ENCODE measurements at places on chromosomes 3 and 15.

DNA sequence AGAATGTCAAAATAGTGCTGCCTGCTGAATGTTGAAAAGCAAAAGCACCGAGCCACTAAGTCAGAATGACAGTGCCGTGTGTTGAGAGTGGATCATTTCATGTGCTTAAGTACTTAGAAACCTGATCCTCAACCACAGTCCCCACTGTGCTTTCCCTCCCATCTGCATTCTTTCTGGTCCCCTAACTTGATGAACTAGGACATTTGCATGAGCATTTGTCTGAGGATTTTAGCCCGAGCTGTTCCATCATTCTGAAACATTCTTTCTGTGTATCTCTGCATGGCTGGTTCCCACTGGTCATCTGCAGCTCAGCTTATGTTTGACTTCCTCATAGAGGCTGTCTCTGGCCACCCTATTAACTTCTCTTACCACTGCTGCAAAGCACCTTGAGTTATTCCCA is 42.0 kb downstream of the SST start:
- no peak for DNase-seq
- H3K4me1 ChIP-seq = no peaks in the 10 kb centered on the region
- no peak overlapping the region for H3K27ac ChIP-seq
- peaks cover 39% of the 10 kb centered on the region for H3K27me3 ChIP-seq

DNA sequence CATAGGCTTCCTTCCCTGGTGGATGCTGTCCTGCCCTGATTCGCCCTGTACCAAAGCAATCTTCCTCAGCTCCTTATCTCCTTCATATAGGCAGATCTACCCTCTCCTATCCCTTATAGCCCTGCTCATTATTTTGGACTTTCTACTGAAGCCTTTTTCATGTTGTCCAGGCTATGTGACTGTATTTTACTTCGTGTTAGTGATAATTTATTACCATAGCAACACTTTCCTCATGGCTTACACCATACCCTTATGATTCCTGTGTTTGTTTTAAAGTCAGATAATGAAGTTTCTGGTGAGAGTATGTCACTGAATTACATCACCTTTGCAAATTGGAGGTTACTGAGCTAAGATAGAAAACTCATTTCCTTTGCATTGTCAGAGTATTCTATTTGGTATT is 352.6 kb downstream of the NLGN1 start:
- no peaks in the 10 kb centered on the region for H3K36me3 ChIP-seq
- H3K27me3 ChIP-seq = no peaks in the 10 kb centered on the region
- H3K27ac ChIP-seq = no peak overlapping the region
- H3K4me1 ChIP-seq = no peaks in the 10 kb centered on the region
- H3K4me3 ChIP-seq = no peak overlapping the region

GRCh38 chr3:106811376-106811775 is 565.9 kb upstream of the CCDC54 start:
- no peaks in the 10 kb centered on the region for H3K4me1 ChIP-seq
- DNase-seq = no peak
- no peak overlapping the region for H3K27ac ChIP-seq
- no peak overlapping the region for H3K4me3 ChIP-seq

DNA sequence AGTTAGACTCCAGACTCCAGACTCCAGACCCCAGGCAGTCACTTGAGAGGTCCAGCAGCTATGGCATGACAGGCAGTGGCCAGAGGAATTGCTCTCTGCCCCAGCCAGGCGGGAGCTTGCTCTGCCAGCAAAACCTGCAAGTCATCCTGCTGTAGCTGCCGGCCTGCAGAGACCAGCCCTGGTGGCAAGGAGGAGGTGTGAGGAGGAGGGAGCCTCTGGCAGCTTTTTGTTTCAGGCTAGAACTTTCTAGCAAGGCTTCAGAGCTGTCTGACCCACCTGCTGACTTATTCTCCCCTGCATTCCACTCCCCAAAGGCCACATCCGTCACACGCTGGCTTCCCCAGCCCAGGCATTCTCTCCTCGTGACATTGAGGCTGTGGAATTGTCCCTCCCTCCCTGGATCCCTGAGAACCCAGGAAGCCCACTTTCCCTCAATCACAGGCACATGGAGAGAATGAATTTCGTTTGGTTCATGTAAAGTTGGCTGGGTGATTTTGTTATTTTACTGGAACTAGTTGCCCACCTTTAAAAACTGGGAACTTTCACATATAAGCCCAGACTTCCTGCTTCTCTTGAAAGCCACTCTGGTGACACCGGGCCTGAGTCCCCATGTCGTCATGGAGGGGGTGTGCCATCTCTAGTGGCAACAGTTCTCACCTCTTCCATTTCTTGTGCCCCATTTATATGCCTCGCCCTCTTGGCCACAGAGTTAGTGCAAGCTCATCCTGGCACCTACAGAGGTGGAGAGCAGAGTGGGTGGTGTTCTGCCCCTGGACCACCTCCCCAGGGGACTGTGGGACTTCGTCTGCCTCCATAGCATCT is 82.7 kb downstream of the ABHD5 start:
- no peaks in the 10 kb centered on the region for H3K27me3 ChIP-seq
- peak; percentile 65 for DNase-seq
- H3K36me3 ChIP-seq = no peaks in the 10 kb centered on the region
- peak overlapping the region; percentile 58 for H3K27ac ChIP-seq

DNA sequence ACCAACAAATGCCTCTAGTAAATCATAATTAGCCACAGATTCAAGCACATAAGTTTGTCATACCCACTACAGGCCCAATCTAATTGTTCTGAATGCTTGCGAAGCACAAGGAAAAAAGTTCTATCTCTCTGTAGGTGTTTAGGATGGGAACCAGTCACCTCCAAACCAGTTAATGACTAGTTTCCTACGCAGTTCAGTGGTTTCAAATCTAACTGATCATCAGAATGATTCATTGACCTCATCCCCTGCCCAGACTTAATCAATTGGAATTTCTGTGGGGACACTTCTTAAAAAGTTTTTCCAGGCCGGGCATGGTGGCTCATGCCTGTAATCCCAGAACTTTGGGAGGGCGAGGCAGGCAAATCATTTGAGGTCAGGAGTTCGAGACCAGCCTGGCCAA is 24.3 kb upstream of the MASP1 start:
- H3K4me1 ChIP-seq = no peaks in the 10 kb centered on the region
- no peak overlapping the region for H3K4me3 ChIP-seq
- H3K27ac ChIP-seq = no peak overlapping the region
- no peak for DNase-seq

DNA sequence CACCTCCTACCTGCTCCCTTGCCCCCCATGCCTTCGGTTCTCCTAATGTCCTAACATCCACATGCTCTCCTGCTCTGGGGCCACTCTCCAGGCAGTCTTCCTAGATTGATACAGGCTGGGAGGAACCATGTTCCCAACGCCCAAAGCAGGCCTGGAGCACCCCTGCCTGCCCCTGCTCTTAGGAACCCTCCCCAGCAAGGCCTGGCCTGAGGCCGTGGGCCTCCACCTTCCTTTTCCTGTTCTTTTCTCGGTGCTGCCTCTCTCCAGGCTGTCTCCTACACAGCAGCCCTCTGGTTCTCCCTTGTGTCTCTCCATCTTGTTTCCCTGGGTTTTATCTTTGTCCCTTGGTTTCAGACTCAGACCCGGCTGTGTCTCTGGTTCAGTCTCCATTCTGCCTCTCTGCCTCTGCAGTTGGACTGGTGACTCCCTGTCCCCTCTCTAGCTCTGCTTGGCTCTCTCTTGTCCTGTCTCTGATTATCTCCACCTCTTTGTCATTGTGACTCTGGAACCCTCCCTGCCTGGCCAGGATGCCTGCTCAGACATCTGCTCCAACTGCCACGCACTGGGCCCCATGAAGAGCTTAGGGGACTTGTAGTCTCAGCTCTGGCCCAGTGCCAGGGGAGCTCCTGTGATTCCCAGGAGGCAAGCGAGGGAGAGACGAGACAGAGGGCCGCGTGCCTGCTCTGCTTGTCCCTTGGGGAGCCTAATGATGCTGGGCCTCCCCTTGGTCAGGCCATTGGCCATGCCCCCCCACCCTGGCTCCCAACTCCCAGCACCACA is 26.0 kb upstream of the RPL29 start:
- no peak overlapping the region for H3K27ac ChIP-seq
- no peaks in the 10 kb centered on the region for H3K36me3 ChIP-seq
- H3K4me1 ChIP-seq = no peaks in the 10 kb centered on the region
- no peaks in the 10 kb centered on the region for H3K27me3 ChIP-seq
- DNase-seq = no peak
- H3K4me3 ChIP-seq = no peak overlapping the region

DNA sequence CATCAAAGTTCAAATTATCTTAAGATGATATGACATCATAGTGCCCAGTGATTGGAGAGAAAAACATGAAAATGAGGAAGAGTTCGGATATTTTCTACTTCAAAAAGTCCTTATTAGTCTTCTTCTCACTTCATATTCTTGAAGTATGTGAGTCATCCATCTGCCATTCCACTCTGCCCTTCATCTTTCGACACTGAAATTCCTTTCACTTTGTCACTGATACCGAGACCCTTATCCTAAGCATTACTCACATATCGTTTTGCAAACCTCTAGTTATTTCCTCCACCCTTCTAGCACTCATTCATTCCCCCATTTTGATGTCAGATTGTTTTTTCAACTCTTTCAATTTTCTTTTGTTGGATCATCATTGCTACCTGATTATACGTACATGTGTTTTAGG is 4.0 kb downstream of the OR5H14 start:
- no peaks in the 10 kb centered on the region for H3K27me3 ChIP-seq
- H3K27ac ChIP-seq = peak overlapping the region; percentile 7
- no peaks in the 10 kb centered on the region for H3K36me3 ChIP-seq
- peak; percentile 12 for DNase-seq
- 0 out of 2 replicates have a peak overlapping the region, but pooled peaks have one; percentile 1 for H3K4me3 ChIP-seq

DNA sequence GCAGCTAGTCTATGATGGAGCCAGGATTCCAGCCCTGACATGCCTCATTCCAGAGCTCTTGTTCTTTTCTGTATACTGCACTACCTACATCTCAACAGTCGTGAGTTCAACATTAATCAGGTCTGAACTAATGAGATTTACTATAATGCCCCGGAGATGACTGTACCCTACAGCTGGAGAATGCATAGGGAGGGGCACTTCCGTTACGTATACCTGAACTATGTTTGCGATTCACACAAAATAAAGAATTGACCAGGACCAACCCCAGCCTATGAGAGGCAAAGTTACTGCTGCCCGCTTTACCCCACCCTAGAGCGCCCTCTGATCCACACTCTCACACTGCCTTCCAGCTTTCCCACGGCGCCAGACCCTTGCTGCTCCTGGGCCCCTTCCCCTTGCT is 97.0 kb downstream of the IGF2BP2 start:
- H3K27ac ChIP-seq = peak overlapping the region; percentile 89
- no peaks in the 10 kb centered on the region for H3K27me3 ChIP-seq
- DNase-seq = no peak
- H3K36me3 ChIP-seq = 0 out of 2 replicates have a peak, but pooled peaks cover 9% of the 10 kb centered on the region
- H3K4me1 ChIP-seq = peaks cover 53% of the 10 kb centered on the region

- no peaks in the 10 kb centered on the region for H3K36me3 ChIP-seq
- no peak overlapping the region for H3K27ac ChIP-seq
- no peaks in the 10 kb centered on the region for H3K27me3 ChIP-seq
- H3K4me3 ChIP-seq = no peak overlapping the region
Measured at GRCh38 chr3:188861842-188862744, 309.7 kb upstream of the TPRG1 start.

DNA sequence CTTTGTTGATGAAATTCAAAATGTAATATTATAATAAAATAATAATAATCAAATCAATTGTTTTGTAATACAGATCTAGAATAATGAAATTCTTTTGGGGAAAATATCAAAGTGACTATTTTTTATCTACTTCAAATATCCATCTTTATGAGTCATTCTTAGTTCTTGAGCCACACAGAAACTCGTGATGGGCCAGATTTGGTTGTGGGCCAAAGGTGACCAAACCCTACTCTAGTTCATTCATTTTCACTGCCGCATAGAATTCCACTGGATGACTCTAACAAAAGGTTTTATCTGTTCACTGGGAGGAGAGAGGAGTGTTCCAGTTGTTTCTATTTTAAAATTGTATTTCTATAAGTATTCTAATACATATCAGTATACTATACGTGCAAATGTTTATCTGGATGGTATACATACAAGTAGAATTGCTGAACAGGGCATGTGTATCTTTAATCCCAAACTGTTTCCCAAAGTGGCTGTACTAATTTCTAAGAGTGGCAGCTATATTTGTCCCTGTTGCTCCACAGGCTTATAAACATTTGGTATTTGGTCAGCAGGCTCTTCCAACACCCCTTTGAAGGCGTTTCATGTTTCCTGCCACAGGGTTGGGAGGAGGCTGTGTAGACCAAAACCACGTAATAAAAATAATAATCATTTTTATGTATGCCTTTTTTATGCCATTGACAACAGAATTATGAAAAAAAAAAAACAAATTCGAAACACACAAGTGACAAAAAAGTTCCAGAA is 7.3 kb upstream of the RTP3 start:
- H3K4me3 ChIP-seq = no peak overlapping the region
- DNase-seq = no peak
- no peak overlapping the region for H3K27ac ChIP-seq
- no peaks in the 10 kb centered on the region for H3K27me3 ChIP-seq
- H3K36me3 ChIP-seq = no peaks in the 10 kb centered on the region
- H3K4me1 ChIP-seq = 0 out of 2 replicates have a peak, but pooled peaks cover 4% of the 10 kb centered on the region

DNA sequence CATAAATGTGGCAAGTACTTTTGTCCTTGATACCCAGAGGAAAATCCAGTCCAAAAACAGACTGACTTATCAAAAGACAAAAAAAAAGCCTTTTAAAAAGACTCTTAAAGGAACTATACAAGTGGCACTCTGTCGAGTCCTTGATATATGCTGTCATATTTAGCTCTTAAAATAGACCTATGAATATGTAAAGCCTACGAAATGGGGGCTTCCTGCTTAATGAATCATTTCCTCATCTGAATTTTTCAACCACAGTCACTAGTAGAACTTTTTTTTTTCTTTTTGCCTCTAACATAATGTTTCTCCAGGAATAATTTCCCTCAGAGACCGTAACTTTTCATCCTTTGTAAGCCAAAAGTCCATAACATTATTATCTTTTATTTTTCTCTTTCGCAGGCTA is 95.8 kb downstream of the P3H2 start:
- H3K4me3 ChIP-seq = no peak overlapping the region
- no peaks in the 10 kb centered on the region for H3K36me3 ChIP-seq
- H3K27ac ChIP-seq = no peak overlapping the region
- no peaks in the 10 kb centered on the region for H3K27me3 ChIP-seq
- no peaks in the 10 kb centered on the region for H3K4me1 ChIP-seq

GRCh38 chr3:30547716-30548115 is 58.7 kb upstream of the TGFBR2 start:
- no peak overlapping the region for H3K4me3 ChIP-seq
- DNase-seq = no peak
- H3K27me3 ChIP-seq = no peaks in the 10 kb centered on the region
- H3K36me3 ChIP-seq = no peaks in the 10 kb centered on the region

DNA sequence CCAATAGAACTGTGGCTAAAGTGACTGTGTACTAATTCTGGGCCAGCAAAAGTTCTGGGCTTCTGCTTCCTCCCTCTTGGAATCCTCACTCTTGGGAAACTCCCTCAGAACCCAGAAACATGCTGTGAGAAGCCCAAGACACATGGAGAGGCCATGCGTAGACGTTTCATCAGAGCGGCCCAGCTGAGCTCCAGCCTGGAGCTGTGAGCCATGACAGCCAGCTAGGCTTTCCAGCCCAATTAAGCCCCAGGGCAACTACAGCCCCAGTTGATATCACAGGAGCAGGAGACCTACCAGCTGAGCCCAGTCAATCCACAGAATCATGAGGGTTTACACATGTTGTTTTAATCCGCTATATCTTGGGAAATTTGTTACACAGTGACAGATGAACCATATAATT is 43.6 kb upstream of the CNOT10 start:
- no peaks in the 10 kb centered on the region for H3K4me1 ChIP-seq
- no peak overlapping the region for H3K4me3 ChIP-seq
- no peaks in the 10 kb centered on the region for H3K36me3 ChIP-seq

Measured in PC-9 (cell line).